Vagina (tissue), 2 donors: ENCODE measurements at places on chromosomes 6 and 20. TPM values are rescaled to one million over a fixed set of nuclear protein-coding genes. Genes with fewer than 3 reads are reported as not detected.

DNA sequence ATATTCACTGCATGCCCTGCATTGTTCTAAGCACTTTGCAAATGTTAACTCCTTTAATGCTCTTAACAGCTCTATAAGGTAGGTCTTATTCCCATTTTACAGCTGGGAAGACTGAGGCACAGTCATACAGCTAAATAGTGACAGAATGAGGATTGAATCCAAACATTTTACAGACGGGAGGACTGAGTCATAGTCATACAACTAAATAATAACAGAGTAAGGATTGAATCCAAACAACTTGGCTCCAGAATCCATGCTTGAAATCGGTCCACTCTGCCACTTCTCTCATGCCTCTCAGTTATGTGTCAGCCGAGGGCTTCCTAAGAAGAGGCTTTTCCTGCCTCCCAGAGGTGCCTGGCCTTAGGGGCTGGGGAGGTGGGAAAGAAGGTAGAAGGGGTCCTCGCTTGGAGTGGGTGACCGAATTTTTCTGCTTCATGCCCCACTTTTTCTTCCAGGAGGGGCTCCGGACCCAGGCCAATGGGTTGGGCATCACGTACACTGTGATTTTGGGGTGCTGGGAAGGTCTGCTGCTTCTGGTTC, 137.4 kb upstream of the RNF24 start:
- peak overlapping the region; percentile 3 for H3K27ac ChIP-seq
- no peak overlapping the region for H3K4me3 ChIP-seq
- H3K27me3 ChIP-seq, result no peaks in the 10 kb centered on the region
- no peak for DNase-seq
- peaks cover 29% of the 10 kb centered on the region for H3K4me1 ChIP-seq

- no peak overlapping the region for H3K27ac ChIP-seq
- no peaks in the 10 kb centered on the region for H3K27me3 ChIP-seq
- no peaks in the 10 kb centered on the region for H3K36me3 ChIP-seq
- H3K4me3 ChIP-seq, result no peak overlapping the region
- DNase-seq, result no peak
- H3K4me1 ChIP-seq, result peaks cover 5% of the 10 kb centered on the region
Measured at GRCh38 chr6:151032034-151032433, 166.5 kb downstream of the MTHFD1L start.

- DNase-seq, result no peak
- H3K27me3 ChIP-seq, result no peaks in the 10 kb centered on the region
- no peak overlapping the region for H3K4me3 ChIP-seq
Measured at GRCh38 chr6:40232698-40233097, 298.4 kb upstream of the MOCS1 start.

GRCh38 chr6:166739117-166739975, 112.3 kb upstream of the RPS6KA2 start:
- DNase-seq, result no peak
- H3K27me3 ChIP-seq, result no peaks in the 10 kb centered on the region
- no peaks in the 10 kb centered on the region for H3K4me1 ChIP-seq
- no peak overlapping the region for H3K4me3 ChIP-seq
- no peak overlapping the region for H3K27ac ChIP-seq

DNA sequence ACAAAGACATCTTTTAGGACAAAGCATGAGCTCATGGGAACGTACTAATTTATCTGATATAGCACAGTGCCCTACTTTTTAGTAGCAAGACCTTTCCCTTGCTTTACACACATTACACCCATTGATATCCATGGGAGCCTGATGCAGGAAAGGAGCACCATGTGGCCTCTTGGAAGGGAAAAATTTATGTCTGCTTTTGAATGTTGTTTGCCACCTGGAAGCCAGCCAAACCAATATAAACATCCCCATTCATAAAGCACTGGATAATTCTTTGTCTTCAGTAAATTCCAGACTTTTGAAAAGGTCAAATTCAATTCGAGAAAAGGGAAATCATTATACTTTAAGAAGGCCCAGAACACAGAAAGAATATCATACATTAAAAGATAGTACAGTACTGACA, 152.3 kb upstream of the BEND6 start:
- no peak overlapping the region for H3K4me3 ChIP-seq
- no peaks in the 10 kb centered on the region for H3K27me3 ChIP-seq
- no peak for DNase-seq

- no peaks in the 10 kb centered on the region for H3K36me3 ChIP-seq
- H3K4me3 ChIP-seq, result no peak overlapping the region
- no peak overlapping the region for H3K27ac ChIP-seq
- H3K4me1 ChIP-seq, result peaks cover 14% of the 10 kb centered on the region
- H3K27me3 ChIP-seq, result no peaks in the 10 kb centered on the region
- DNase-seq, result no peak
Measured at GRCh38 chr6:107629548-107630129, 139.7 kb downstream of the SOBP start.

- H3K27me3 ChIP-seq, result no peaks in the 10 kb centered on the region
- no peak for DNase-seq
- no peaks in the 10 kb centered on the region for H3K36me3 ChIP-seq
- peaks cover 14% of the 10 kb centered on the region for H3K4me1 ChIP-seq
- H3K4me3 ChIP-seq, result no peak overlapping the region
- no peak overlapping the region for H3K27ac ChIP-seq
Measured at GRCh38 chr6:13304580-13305260, 23.6 kb downstream of the TBC1D7 start.

DNA sequence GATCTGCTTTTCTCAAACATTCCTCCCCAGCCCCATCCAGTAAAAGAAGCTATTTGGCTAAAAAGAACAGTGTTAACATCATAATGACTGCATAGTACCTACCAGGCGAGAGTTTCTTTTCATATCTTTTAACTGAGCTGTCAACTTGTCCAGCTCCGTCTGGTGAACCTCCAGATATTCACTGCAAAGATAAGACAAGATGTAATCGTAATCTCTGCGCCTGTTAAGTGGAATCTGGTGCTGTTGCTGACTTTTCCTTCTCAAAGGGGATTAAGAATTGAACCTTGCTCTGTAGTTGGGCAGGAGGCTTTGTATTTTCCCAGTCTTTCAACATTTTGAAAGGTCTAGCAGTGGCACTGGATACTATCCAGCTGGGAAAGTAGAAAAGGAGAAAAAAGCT, 63.0 kb downstream of the RIPOR2 start:
- no peaks in the 10 kb centered on the region for H3K36me3 ChIP-seq
- no peak overlapping the region for H3K4me3 ChIP-seq
- no peaks in the 10 kb centered on the region for H3K4me1 ChIP-seq
- no peak for DNase-seq
- H3K27me3 ChIP-seq, result no peaks in the 10 kb centered on the region
- no peak overlapping the region for H3K27ac ChIP-seq

GRCh38 chr6:116328528-116328903, 42.2 kb upstream of the DSE start:
- H3K4me1 ChIP-seq, result no peaks in the 10 kb centered on the region
- no peak overlapping the region for H3K4me3 ChIP-seq
- DNase-seq, result no peak
- no peak overlapping the region for H3K27ac ChIP-seq

DNA sequence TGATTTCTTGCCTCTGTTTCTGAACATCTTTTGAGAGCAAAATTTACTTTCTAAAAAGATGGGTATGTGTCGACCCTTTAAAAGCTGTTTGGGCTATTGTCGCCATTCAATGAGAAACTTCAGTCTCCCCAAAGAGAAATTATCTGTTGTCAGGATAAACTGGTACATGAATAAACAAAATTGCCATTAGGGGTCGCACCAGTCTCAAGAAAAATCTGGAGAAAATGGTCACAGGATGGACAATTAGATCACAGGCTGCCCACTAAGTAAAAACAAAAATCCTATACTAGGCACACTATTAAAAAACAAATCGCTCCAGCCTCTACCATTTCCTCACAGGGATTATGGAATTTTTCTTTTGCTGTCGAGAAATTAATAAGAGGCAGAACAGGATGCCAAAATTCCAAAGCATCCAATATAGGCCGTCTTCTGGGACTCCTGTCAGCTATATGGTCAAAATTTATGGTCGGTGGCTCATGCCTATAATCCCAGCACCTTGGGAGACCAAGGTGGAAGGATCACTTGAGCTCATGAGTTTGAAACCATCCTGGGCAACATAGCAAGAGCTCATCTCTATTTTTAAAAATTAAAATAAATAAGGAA, 5.5 kb upstream of the HLA-E start:
- no peak overlapping the region for H3K4me3 ChIP-seq
- no peaks in the 10 kb centered on the region for H3K36me3 ChIP-seq
- H3K27ac ChIP-seq, result no peak overlapping the region
- peaks cover 10% of the 10 kb centered on the region for H3K27me3 ChIP-seq
- DNase-seq, result no peak
- peaks cover 20% of the 10 kb centered on the region for H3K4me1 ChIP-seq

DNA sequence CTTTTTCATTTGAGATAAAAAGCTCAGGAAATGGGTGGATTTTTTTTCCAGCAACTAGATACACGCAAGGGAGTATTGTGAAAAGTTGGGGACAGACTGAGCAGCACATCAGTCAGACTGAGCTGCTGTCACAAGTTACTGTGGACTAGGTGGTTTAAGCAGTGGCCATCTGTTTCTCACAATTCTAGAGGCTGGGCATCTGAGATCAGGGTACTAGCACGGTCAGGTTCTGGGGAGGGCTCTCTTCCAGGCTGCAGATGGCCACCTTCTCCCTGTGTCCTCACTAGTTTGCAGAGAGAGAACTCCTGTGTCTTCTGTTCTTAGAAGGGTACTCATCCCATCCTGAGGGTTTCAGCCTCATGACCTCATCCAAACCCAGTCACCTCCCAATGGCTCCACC, 178.3 kb downstream of the SYNDIG1 start:
- H3K36me3 ChIP-seq, result no peaks in the 10 kb centered on the region
- H3K27ac ChIP-seq, result no peak overlapping the region
- H3K4me3 ChIP-seq, result no peak overlapping the region

DNA sequence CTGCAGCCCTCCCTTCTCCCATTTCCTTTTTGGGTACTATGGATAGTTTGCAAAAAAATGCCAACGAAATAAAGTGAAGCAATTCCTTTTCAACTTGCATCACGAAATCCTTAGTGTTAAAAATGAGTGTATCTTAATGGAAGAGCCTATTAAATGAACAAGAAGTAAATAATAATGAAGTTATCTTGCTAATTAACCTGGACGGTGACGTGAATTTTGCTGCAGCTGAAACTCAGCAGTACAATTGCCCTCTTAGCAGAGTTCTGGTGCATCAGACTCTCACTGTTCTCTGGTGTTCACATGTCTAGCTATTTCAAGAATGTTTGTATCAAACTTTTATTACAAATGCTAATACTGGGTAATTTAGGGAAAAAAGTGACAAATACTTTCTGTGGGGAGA, 119.7 kb upstream of the HDAC2 start:
- DNase-seq, result no peak
- H3K36me3 ChIP-seq, result no peaks in the 10 kb centered on the region
- no peak overlapping the region for H3K4me3 ChIP-seq
- no peak overlapping the region for H3K27ac ChIP-seq

DNA sequence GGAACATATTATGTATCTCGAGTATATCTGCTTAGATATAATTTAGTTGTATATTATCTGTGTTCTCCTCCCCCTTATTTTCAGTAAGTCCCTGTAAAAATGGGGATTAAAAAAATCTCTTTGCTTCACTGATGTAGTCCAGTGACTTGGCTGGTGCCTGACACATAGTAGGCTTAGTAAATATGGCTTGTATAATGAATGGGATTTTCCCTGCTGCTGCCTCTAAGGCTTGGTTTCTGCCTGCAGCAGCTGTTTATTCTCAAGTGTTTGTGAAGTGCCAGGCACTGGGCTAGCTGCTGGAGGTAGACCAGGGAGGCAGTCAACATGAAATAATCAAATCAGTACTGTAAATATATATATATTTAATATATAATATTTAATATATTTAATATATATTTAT, 1.6 kb upstream of the ZFP64 start:
- H3K27me3 ChIP-seq, result no peaks in the 10 kb centered on the region
- no peak overlapping the region for H3K4me3 ChIP-seq
- no peak for DNase-seq

The TOX2 gene
- total RNA-seq, result 5.2 TPM

The MYO6 gene
- 20.4 TPM for total RNA-seq

The HSPA12B gene
- total RNA-seq, result 21.6 TPM

The SFT2D1 gene
- 23.3 TPM for total RNA-seq

The MEI4 gene
- not detected for total RNA-seq

The LHFPL5 gene
- total RNA-seq, result not detected

The CPNE1 gene
- total RNA-seq, result 149 TPM

The CAGE1 gene
- total RNA-seq, result not detected

The CST2 gene
- not detected for total RNA-seq

The KHDC1L gene
- not detected for total RNA-seq

The TP53TG5 gene
- total RNA-seq, result not detected
